Progenitor cell of endocrine pancreas (in vitro differentiated cells): ENCODE measurements at places on chromosomes 16 and 17.

DNA sequence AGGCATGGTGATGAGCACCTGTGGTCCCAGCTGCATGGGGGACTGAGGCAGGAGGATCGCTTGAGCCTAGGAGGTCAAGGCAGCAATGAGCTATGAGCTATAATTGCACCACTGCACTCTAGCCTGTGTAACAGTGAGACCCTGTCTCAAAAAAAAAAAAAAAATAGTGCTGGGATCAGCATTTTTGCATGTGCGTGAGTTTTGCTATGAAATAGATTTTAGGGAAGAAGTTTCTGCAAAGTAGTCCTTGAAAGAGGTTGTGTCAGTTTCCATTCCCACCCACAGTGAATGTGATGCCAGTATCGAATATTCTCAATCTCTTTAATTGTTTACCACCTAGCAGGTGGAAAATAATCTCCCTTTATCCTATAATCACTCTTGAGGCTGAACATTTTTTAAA, 26.3 kb upstream of the ARHGAP17 start:
- no peaks in the 10 kb centered on the region for H3K36me3 ChIP-seq
- peaks cover 5% of the 10 kb centered on the region for H3K27me3 ChIP-seq
- no peak overlapping the region for H3K4me3 ChIP-seq
- H3K4me1 ChIP-seq: no peaks in the 10 kb centered on the region
- no peak overlapping the region for H3K27ac ChIP-seq

- H3K36me3 ChIP-seq: no peaks in the 10 kb centered on the region
- peaks cover 30% of the 10 kb centered on the region for H3K4me1 ChIP-seq
- H3K4me3 ChIP-seq: no peak overlapping the region
- DNase-seq: no peak
- H3K27ac ChIP-seq: no peak overlapping the region
Observed at GRCh38 chr17:61456688-61457225, 4.5 kb downstream of the TBX4 start.

GRCh38 chr16:68752602-68753001, 15.5 kb downstream of the CDH1 start:
- peaks cover 28% of the 10 kb centered on the region for H3K36me3 ChIP-seq
- H3K4me1 ChIP-seq: peaks cover 45% of the 10 kb centered on the region
- H3K27ac ChIP-seq: peak overlapping the region; percentile 83
- no peak for DNase-seq

- H3K36me3 ChIP-seq: no peaks in the 10 kb centered on the region
- no peak for DNase-seq
- H3K4me3 ChIP-seq: no peak overlapping the region
- H3K27ac ChIP-seq: no peak overlapping the region
- peaks cover 8% of the 10 kb centered on the region for H3K4me1 ChIP-seq
Observed at GRCh38 chr17:13385481-13385911, 216.2 kb downstream of the HS3ST3A1 start.

DNA sequence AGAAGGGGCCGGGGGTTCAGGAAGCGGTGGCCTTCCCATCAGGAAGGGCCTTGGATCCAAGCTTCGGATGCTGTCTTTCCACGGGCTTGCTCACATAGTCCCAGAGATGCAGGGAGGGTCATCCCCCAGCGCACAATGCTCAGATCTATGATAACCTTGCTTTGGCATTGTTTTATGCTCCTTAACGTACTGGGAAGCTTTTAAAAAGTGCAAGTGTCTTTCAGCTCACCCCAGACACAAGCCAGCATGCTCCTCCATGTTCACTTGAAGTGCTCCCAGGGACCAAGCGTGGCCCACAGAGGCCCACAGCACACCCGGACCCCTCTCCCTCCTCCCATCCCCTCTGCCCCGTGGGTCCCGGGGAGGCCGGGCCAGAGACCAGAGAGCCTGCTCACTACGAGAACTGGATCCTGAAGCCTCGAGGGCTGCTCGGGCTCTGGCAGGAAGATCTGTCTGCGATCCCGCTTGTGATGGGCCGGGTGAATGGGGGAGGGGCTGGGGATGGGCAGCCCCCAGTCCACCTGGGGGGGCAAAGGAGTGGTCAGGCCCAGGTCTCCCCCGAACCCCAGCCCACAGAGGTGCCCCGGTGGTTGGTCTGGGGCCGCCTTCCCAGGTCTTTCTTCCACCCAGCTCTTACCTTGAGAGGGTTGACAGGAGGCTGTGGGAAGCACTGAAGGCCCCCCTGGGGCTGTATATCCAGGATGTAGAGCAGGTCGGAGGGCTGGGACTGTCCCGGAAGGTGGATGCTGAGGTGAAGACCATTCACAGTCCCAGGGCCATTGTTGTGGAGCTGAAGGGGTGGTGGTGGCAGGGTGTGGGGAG, 11.8 kb upstream of the FAM171A2 start:
- no peak overlapping the region for H3K27ac ChIP-seq
- H3K36me3 ChIP-seq: no peaks in the 10 kb centered on the region
- peaks cover 2% of the 10 kb centered on the region for H3K4me1 ChIP-seq
- no peak overlapping the region for H3K4me3 ChIP-seq

- no peak overlapping the region for H3K27ac ChIP-seq
- no peaks in the 10 kb centered on the region for H3K27me3 ChIP-seq
- DNase-seq: no peak
- H3K4me1 ChIP-seq: peaks cover 13% of the 10 kb centered on the region
- peaks cover 1% of the 10 kb centered on the region for H3K36me3 ChIP-seq
- no peak overlapping the region for H3K4me3 ChIP-seq
Observed at GRCh38 chr17:57481910-57482391, 225.6 kb downstream of the MSI2 start.

DNA sequence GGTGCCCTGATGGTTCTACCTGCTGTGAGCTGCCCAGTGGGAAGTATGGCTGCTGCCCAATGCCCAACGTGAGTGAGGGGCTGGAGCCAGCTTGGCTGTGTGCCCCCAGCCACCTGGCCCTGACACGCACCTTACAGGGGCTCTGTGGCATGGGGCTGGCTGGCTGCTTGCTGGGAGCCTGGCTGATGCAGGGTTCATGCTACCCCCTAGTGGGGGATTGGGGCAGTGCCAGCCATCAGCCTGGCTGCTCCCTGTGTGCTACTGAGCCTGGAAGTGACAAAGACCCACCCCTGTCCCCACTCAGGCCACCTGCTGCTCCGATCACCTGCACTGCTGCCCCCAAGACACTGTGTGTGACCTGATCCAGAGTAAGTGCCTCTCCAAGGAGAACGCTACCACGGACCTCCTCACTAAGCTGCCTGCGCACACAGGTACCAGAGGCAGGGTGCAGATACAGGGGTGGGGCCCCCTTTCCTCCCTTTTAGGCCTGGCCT, 5.7 kb downstream of the GRN start:
- no peak overlapping the region for H3K27ac ChIP-seq
- H3K36me3 ChIP-seq: peaks cover 9% of the 10 kb centered on the region
- H3K27me3 ChIP-seq: peaks cover 7% of the 10 kb centered on the region

- H3K4me1 ChIP-seq: no peaks in the 10 kb centered on the region
- peaks cover 17% of the 10 kb centered on the region for H3K36me3 ChIP-seq
- no peak overlapping the region for H3K4me3 ChIP-seq
- no peak overlapping the region for H3K27ac ChIP-seq
- no peaks in the 10 kb centered on the region for H3K27me3 ChIP-seq
Observed at GRCh38 chr17:31525801-31526549, 134.5 kb downstream of the RAB11FIP4 start.

GRCh38 chr17:30117675-30118081, 1.1 kb downstream of the NSRP1 start:
- DNase-seq: no peak
- H3K27me3 ChIP-seq: no peaks in the 10 kb centered on the region
- peaks cover 9% of the 10 kb centered on the region for H3K36me3 ChIP-seq
- peaks cover 15% of the 10 kb centered on the region for H3K4me1 ChIP-seq

- no peaks in the 10 kb centered on the region for H3K36me3 ChIP-seq
- DNase-seq: no peak
- H3K27ac ChIP-seq: no peak overlapping the region
- no peaks in the 10 kb centered on the region for H3K27me3 ChIP-seq
- peaks cover 13% of the 10 kb centered on the region for H3K4me1 ChIP-seq
Observed at GRCh38 chr17:81073967-81074839, 39.3 kb downstream of the BAIAP2 start.

DNA sequence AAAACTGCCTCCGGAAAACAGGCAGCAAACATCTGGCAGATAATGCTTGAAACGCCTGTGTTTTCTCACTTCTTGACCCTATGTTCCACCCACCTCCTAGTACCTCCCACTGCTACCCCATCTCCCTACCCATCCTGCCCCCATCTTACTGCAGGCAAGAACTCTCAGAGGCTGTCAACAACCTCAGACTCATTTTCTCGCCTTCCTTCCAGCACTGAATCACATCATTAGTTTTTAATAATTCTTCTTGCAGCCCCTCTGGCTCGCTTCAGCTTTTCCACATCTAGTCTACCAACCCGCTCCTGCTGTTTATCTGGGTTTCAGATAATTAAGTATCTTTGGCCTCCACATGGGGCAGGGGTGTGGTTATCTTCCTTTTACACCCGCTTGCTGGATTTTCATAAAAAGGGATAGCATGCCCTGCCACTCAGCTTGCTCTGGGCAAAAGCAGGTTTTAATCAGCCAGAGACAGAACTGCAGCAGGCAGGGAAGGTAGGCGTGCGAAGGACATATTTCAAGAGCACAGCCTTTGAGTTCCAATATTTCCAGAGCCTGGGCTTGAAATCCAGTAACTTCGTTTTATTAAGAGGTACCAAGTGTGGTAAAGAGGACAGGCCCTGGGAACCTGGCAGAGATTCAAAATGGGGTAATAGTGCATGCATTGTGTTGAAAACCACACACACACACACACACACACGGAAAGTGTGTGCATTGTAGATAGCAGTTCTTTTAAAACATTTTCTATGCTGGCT, 87.5 kb downstream of the BMERB1 start:
- no peak for DNase-seq
- H3K4me1 ChIP-seq: peaks cover 11% of the 10 kb centered on the region
- H3K27ac ChIP-seq: no peak overlapping the region
- no peaks in the 10 kb centered on the region for H3K36me3 ChIP-seq

- no peak for DNase-seq
- peaks cover 36% of the 10 kb centered on the region for H3K27me3 ChIP-seq
- H3K36me3 ChIP-seq: no peaks in the 10 kb centered on the region
- peak overlapping the region; percentile 3 for H3K4me3 ChIP-seq
- peak overlapping the region; percentile 81 for H3K27ac ChIP-seq
Observed at GRCh38 chr16:4011225-4011939, 104.9 kb downstream of the ADCY9 start.

GRCh38 chr16:28277537-28278388, 14.6 kb upstream of the SBK1 start:
- peak overlapping the region; percentile 71 for H3K4me3 ChIP-seq
- H3K27ac ChIP-seq: peak overlapping the region; percentile 89
- H3K36me3 ChIP-seq: no peaks in the 10 kb centered on the region
- DNase-seq: peak; percentile 80

- H3K4me1 ChIP-seq: no peaks in the 10 kb centered on the region
- no peak for DNase-seq
- H3K27ac ChIP-seq: no peak overlapping the region
- no peaks in the 10 kb centered on the region for H3K36me3 ChIP-seq
Observed at GRCh38 chr17:60398227-60398959, 6.5 kb upstream of the USP32 start.

- no peaks in the 10 kb centered on the region for H3K27me3 ChIP-seq
- H3K36me3 ChIP-seq: no peaks in the 10 kb centered on the region
- H3K4me1 ChIP-seq: no peaks in the 10 kb centered on the region
- DNase-seq: no peak
- no peak overlapping the region for H3K27ac ChIP-seq
Observed at GRCh38 chr16:82672676-82673075, 45.9 kb downstream of the CDH13 start.

DNA sequence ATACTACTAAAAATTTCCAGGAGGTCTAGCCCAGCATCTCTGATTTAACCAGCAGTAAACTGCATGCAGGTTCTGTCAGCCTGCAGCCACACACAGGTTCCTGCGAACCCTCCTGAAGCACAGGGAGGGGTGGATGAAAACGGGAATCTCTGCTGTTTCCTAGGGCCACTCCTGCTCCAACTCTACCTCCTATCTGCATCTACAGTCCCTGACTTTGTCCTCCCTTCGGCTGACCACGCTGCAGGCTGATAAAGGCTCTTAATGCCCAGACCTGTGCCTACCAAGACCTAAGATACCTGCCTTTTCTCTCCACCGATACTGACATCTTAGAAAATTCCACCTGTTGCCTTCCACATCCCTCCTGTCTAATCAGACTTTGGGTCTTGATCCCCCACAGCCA, 50.2 kb downstream of the CYTH1 start:
- H3K27ac ChIP-seq: peak overlapping the region; percentile 1
- H3K4me3 ChIP-seq: no peak overlapping the region
- no peaks in the 10 kb centered on the region for H3K27me3 ChIP-seq

DNA sequence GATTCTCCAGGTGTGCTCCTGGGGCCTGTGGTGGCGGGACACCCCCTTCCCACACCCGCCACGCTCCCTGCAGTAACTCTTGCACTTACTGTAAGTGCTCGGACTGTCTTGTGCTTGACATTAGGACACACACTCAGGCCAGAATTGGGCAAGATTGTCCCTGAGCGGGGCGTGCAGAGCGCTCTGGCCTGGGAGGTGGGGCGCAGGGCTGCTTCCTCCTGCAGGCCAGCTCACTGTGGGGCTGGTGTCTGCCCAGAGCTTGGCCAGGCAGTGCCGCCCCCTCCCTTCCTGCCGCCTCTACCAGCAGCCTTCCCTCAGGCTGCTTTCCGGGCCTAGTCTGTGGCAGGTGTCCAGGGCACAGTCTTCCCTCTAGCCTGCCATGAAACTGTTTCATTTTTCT, 6.1 kb upstream of the ATP6V0C start:
- DNase-seq: no peak
- no peak overlapping the region for H3K27ac ChIP-seq
- no peak overlapping the region for H3K4me3 ChIP-seq
- H3K4me1 ChIP-seq: peaks cover 7% of the 10 kb centered on the region

GRCh38 chr16:29784901-29785500, 5.5 kb upstream of the KIF22 start:
- no peaks in the 10 kb centered on the region for H3K27me3 ChIP-seq
- peaks cover 20% of the 10 kb centered on the region for H3K4me1 ChIP-seq
- no peaks in the 10 kb centered on the region for H3K36me3 ChIP-seq
- peak overlapping the region; percentile 49 for H3K27ac ChIP-seq

DNA sequence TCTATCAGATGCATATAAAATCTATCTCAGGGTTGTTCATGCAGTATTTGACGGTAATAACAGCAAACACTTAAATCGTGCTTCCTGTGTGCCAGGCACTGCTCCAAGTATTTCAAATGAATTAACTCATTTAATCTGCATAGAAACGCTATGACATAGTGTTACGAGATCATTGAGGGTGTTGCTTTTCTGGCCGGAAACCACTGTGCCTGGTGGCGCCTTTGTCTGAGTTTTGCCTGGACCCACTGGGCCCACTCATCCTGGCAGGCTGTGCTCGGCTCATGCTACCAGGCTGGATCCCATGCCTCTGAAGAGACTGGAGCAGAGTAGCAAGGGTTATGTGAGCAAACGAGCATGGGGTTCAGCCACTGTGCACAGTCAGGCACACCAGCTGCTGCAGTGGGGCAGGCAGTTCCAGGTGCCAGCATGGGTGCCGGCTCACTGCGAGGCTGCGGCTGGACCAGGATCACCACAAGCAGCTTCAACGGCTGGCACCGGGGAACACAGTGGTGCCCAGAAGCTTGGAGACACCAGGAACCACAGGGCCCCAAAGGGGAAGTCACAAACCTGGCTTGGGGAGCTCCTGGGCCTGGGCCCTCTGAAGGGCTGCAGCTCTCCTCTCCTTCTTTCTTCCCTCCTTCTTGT, 45.9 kb upstream of the CLEC19A start:
- DNase-seq: no peak
- H3K36me3 ChIP-seq: peaks cover 17% of the 10 kb centered on the region
- H3K27me3 ChIP-seq: no peaks in the 10 kb centered on the region
- no peak overlapping the region for H3K27ac ChIP-seq
- H3K4me1 ChIP-seq: peaks cover 3% of the 10 kb centered on the region

- peaks cover 14% of the 10 kb centered on the region for H3K27me3 ChIP-seq
- DNase-seq: no peak
- H3K4me3 ChIP-seq: no peak overlapping the region
- no peaks in the 10 kb centered on the region for H3K4me1 ChIP-seq
Observed at GRCh38 chr17:79132271-79133064, 57.8 kb downstream of the ENGASE start.
